ENCODE measurements at places on chromosomes 16 and 17.
A peak's percentile ranks its signal among the peaks of the same experiment; 100 is the strongest.

GRCh38 chr16:73383195-73383987 is 335.5 kb upstream of the ZFHX3 start:
- no peak overlapping the region for H3K27ac ChIP-seq
- H3K4me3 ChIP-seq, result no peak overlapping the region
- no peaks in the 10 kb centered on the region for H3K4me1 ChIP-seq
- H3K27me3 ChIP-seq, result no peaks in the 10 kb centered on the region
- DNase-seq, result no peak
- H3K36me3 ChIP-seq, result no peaks in the 10 kb centered on the region

DNA sequence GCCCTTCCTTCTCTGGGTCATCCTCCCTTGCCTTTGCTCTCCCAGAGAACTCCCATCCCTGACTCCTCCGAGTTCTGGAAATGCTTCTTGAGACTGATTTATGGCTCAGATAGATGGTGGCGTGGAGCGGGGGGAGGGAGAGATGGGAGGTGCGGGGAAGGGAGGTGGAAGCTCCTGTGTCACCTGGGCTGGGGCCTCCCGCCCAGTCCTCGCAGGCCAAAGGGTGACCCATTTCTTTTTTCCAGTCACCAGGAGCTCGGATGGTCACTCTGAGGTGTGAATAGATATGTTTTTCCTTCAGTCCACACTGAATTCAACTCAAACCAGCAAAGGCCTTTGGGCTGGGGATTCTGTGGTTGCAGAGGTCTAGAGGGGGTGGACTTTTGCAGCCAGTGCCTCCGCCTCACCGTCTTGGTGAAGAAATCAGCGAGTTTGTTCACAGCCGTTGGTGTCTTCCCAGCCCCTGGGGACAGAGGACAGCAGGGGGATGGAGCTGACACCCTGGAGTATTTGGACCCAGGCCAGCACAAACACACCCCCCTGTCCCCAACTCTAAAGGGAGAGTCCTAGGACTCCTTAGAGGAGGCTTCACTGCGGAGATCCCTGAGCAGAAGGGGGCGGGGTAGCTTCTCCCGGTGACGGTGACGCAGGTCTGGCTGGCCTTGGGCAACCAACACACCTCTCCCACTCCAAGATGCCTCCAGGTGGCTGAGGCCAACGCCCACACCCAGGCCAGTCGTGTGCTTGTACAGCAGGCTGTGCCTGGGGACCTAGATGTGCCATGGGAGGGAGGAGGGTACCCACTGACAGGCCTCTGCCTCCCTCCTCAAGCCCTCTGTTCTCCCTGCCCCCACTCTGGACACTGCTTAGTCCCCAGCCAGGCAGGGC is 80.6 kb downstream of the AMFR start:
- no peak overlapping the region for H3K27ac ChIP-seq
- no peaks in the 10 kb centered on the region for H3K4me1 ChIP-seq
- DNase-seq, result peak; percentile 34
- H3K4me3 ChIP-seq, result no peak overlapping the region

DNA sequence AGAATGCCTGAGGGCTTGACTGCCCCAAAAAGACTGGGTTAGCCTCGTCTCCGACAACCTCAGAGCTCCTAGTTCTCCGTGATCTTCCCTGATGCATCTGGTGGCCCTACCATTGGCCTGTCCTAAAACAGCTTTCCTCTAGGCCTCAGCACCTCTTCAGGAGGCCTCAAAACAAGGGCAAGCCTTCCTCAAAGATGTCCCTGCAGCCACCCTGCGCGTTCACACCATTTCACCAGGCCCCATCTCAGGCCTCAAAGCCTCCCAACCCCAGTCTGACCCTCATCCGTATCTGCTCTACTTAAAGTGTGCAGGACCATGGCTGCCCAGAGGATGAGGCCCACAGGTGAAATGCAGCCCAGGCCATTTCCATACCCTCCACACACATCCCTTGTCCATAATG is 7.4 kb downstream of the ALOXE3 start:
- H3K4me1 ChIP-seq, result no peaks in the 10 kb centered on the region
- no peak overlapping the region for H3K27ac ChIP-seq
- H3K4me3 ChIP-seq, result no peak overlapping the region
- H3K27me3 ChIP-seq, result peaks cover 65% of the 10 kb centered on the region

- no peak overlapping the region for H3K27ac ChIP-seq
- no peaks in the 10 kb centered on the region for H3K4me1 ChIP-seq
- no peaks in the 10 kb centered on the region for H3K36me3 ChIP-seq
- no peak for DNase-seq
- no peak overlapping the region for H3K4me3 ChIP-seq
Observed at GRCh38 chr16:48153774-48154173, 2.0 kb downstream of the ABCC12 start.

DNA sequence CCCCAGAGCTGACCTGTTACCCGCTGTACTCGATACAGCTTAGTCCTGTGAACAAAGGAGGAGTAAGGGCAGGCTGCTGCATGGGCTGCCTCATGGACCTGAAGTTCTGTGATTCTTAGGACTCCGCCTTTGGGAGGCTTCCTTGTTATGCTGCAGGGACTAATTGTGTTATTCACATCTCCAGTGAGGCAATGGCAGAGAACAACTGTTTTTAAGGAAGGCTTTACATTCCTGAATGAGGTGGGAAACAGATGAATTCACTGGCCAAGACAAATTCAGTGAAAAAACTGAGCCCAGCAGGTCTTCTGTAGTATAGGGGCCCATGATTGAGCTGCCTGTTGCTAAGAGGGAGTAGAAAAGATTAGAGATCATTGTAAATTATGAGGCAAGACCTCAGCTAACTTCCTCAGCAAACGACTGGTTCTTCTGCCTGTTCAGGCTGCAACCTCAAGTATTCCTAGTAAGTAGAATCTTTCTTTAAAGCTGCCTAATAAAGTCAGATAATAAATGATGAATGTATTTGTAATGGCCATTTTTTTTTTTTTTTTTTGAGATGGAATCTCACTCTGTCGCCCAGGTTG is 26.3 kb downstream of the ADORA2B start:
- H3K4me1 ChIP-seq, result no peaks in the 10 kb centered on the region
- H3K27me3 ChIP-seq, result no peaks in the 10 kb centered on the region
- H3K36me3 ChIP-seq, result peaks cover 19% of the 10 kb centered on the region
- no peak for DNase-seq

Measured in psoas muscle (tissue), 8 donors.